Activated T-cell treated with anti-CD3 and anti-CD28 coated beads, Interleukin-2, amount 50 U/mL, for 4 hours (primary cell): ENCODE measurements at places on chromosomes 2 and 18. TPM values are rescaled to one million over a fixed set of nuclear protein-coding genes. Genes with fewer than 3 reads are reported as not detected.

The DCDC2C gene
- total RNA-seq, result not detected

The CXCR1 gene
- total RNA-seq, result not detected

- DNase-seq, result no peak
These were observed 2.7 kb downstream of the EPHA4 start for GRCh38 chr2:221569425-221569845.

DNA sequence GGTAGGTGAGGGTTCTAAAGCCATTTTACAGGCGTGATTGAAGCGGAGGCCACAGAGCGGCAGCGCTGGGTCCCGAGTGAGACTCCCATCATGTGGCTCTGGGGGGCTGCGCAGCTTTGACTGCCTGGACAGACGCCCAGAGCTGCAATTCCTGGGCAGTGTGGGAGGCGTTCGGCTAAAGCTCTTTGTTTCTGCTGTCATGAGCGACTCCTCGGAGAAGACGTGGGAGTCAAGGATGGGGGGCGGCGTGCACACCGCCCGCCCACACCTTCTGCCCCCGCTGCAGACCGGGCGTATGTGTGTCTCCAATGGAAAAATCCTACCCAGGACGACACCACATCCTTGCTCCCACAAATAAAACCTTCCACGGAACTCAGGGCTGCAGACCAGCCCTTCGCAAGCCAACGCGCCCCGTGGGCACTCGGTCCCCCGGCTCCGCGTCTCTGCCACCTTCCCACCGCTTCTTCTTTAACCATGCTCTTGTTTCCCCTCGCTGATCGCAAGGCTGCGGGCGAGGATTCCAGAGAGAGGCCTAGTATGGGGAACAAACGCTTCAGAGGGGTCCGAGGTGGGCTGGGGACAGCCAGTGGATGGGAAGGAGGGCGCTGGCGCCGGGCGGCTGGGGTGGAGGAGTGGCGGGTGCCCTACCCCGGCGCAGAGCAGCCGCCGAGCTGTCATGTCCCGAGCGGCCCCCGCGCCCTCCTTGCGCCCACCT lies 680 bp upstream of the LBH start:
- DNase-seq, result no peak
